ENCODE measurements at places on chromosomes 6 and 20.

GRCh38 chr6:104829183-104829958, 30.3 kb downstream of the HACE1 start:
- DNase-seq, result no peak

DNA sequence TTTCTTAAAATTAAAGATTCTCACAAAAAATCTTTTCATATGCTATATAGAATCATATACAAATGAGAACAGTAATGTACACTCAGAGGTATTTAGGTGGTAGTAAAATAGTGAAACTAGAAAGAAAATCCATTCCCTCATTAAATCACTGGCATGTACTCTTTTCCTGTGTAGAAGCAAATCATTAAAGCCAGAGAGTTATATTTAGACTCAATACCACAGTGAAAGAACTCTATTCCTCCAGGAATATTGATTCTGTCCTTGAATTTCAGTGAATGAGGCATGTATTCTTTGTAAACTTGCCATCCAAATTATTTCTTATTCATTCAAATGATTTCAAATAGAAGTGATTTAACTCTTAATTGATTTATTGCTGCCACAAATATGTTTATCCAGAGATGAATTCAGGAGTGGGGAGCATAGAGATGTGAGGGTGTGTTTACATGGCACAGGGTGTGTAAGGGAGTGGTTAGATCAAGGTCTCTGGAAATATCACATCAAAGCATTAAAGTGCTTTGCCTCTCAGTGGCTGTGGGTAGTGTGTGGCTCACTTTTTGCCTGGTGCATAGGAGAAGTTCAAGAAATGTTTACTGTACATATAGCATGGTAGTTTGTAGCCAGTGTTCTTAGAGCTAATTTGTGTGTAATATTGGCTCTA, 141.2 kb downstream of the FAM83B start:
- DNase-seq, result no peak

DNA sequence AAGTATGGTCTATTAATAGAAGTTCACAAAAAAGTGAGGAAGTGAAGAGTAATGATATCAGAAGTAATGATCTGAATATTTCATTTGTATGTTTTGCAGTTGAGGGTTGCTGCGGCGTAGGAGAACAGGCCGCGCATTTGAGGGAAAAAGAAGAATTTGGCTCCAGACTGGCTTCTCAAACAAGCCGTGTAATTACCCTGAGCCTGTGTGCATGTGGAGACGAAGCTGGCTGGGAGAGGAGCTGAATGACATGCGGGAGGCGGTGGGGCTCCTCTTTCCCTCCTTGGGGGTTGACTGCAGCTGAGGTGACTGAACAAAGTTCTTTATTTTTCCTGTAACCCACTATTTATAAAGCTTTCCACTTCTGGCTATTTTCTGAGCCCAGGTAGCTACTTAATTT, 115.5 kb upstream of the AFDN start:
- peak; percentile 83 for DNase-seq

GRCh38 chr6:43739642-43740091, 30.3 kb upstream of the VEGFA start:
- peak; percentile 62 for DNase-seq

DNA sequence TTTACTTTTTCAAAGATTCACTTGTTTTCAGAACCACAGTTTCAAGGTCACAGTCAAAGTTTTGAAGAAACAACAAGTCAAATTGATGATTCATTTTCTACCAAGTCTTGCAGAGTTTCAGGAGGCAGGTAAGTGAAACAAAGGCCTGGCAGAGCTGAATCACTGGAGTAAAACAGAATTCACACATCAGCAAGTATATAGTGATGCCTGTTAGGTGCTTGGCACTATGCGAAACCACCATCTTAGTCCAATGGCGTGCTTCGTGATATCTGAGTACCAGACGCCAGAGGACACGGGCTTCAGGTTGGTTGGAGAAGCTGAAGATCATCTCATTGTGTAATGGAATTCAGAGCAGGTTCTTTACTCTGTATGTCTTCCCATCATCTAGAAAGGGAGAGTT, 75.9 kb downstream of the RTN4IP1 start:
- DNase-seq, result no peak

DNA sequence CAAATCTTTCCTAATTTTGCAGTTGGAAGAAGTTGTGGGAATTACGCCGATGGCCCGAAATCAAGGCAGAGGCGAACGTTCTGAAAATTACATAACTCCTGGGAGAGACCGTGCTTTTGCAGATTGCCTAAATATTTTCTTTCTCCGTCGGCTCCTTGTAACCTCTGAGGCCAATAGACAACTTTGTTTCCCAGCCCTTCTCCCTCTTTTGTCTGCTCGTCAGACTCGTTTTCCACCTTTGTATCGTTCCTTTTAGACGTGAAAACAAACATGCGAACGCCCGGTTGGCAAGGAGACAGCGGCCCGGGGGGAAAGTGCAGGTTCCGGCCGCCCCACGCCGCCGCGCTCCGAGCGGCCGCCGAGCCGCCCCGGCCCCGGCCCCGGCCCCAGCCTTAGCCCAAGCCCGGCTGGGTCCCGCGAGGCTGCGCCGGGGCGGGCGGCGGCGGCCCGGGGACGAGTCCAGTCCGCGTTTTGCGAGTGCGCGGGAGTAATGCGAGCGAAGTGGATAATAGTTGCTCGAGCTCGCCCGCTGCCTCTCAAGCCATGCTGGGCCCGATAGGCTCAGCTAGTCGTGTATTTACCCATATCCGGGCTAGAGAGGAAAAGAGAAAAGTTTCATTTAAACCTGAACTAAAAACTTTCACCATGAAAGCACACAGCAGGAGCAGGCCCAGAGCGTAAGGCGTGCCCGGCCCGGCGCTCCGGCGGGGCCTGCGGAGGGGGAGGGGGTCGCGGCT, at the start of gene ARID1B:
Gene ARID1B (plus strand): TSS at position 539 of the 737 bp plus-strand sequence. CDS start 303 bp downstream, outside the sequence.
- no peak for DNase-seq

DNA sequence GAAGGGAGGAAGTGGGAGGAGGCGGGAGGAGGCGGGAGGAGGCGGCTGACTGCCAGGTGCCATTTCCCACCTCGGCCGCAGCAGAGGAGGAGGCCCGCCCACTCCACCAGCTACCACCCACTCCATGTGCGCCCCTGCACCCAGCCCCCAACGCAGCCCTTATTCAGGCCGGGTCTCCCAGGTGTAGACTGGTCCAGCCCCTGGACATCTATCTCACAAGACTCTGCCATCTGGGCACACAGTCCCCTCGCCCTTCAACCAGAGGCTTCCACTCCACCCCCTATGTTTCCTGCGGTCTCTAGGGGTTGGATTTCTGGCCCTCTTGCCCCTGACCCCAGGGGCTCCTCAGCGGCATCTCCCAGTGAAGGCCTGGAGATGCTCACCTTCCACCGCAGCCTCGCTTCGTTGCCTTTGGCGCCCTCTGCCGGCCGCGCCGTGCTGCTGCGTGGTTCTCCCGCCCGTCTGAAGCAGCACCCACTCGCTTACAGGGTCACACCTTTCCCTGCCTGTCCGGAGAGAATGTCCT, 32.6 kb upstream of the FAM83D start:
- DNase-seq, result no peak

DNA sequence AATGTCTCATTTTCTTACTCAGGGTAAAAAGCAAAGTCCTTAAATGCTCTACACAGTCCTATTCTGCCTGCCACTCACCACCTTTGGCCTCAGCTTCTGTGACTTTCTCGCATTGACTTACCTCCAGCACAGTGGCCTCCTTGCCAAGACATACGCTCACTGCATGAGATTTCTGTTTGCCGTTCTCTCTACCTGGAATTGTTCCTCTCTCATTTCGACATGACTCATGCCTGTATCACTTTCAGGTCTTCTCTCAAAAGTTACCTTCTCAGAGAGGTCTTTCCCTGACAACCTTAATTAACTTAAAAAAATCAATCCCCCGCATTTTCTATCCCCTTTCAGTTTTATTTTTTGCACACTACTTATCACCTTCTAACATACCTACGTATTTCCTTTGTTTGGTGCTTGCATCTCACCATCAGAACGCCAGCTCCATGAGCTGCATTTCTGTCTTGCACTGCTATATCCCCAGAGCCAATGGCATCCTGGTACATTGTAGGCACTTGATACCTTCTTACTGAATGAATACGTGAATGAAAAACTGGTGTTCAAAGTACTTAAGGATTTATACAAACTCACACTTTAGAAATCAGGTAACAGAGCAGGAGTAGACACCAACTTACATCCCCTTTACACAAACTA, 24.5 kb downstream of the TENT5A start:
- DNase-seq, result no peak

GRCh38 chr20:5784735-5785134, 34.5 kb downstream of the SHLD1 start:
- DNase-seq, result no peak

- DNase-seq, result peak; percentile 83
These were observed 310.8 kb downstream of the QKI start for GRCh38 chr6:163725008-163725941.

DNA sequence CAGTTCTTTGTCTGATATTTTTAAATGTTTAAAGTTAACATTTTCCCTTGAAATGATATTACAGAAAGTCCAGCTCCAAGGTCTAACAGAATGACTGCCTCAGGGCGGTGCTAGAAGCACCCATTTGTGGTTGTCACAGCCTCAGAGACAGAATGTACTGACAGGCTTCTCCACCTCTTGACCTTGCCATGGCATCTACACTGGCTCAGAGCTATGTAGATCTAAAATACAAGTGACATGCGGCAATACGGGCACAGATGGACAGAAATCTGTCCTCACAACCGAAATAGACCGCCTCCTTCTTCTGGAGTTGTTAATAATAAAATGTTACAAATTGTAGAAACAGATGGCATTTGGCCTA, 167.2 kb upstream of the THEMIS start:
- DNase-seq, result no peak

DNA sequence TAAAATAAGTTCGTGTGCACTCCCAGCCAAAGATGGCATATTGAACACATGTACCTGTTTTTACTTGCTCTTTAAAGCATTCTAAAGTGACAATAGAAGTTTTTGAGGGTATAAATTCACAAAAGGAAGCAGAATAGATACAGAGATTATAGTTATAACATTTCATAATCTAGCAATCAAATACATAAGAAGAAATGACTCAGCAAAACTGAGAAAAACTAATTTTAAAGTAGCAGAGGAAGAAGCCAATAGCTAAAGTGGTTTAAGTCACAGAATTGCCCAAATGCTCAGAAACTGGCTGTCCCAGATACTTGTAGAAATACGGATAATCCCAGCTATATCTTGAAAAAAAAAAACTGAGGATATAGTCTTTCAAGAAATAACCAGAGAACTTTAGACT, 49.2 kb upstream of the TBC1D32 start:
- no peak for DNase-seq

- DNase-seq, result no peak
These were observed 272.4 kb downstream of the GMDS start for GRCh38 chr6:1972962-1973361.

DNA sequence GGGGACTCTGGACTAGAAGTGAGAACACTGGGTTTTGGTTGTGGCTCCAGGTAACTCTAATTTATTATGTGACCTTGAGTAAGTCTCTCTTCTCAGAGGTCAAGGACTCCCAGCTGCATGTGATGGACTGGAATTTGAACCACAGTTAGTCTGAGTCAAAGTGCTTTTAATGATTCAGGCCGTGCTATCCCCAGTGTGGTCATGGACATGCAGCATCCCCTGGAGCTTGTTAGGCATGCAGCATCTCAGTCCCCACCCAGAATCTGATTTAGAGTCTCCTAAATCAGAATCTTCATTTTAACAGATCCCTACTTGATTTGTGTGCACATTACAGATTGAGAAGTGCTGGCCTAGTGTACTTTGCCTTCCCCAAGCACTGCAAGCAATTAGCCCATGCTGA, 74.2 kb downstream of the TOX2 start:
- no peak for DNase-seq

DNA sequence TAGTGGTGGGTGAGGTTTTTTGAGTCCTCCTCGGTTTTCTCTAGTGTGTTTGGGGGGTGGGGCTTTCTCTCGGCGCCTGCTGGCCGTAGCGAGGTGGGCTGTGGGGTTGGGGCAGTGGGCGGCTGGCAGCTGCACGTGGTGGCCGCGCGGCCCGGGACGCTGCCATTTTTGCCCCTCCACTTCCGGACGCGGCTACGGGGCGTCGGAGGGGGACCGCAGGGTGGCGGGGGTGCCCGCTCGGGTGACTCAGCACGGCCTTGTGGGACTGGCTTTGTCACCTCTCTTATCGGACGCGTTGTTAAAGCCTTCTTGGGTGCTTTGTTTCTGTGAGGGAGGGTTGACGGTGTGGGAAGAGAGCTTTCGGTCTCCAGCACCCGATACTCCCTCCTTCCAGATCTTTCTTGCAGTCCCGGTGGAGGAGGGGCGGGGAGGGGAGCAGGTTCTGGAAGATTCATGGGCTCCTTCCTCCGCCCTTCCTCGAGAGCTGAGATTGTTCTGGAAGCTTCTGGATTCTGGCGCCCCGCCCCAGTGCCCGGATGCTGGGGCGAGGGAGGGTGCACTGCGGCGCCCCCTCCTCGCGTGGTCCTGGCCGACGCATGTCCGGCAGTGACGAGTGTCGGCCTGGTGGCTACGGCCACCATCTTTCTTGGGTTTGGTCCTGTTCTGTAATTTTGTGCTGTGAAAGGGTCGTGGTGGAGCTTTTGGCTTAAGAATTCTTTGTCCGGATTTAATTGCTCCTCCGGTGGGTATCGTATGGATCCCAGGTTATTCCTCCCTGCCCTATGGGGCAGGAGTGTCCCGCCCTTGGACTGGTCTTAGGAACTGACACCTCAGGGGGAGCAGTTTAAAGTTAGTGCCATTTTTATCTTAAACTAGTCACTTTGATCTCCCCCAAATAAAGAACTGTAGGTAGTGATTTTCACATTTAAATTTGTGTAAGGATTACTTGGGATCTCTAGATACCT, 719 bp downstream of the HSP90AB1 start:
- DNase-seq, result peak; percentile 94

DNA sequence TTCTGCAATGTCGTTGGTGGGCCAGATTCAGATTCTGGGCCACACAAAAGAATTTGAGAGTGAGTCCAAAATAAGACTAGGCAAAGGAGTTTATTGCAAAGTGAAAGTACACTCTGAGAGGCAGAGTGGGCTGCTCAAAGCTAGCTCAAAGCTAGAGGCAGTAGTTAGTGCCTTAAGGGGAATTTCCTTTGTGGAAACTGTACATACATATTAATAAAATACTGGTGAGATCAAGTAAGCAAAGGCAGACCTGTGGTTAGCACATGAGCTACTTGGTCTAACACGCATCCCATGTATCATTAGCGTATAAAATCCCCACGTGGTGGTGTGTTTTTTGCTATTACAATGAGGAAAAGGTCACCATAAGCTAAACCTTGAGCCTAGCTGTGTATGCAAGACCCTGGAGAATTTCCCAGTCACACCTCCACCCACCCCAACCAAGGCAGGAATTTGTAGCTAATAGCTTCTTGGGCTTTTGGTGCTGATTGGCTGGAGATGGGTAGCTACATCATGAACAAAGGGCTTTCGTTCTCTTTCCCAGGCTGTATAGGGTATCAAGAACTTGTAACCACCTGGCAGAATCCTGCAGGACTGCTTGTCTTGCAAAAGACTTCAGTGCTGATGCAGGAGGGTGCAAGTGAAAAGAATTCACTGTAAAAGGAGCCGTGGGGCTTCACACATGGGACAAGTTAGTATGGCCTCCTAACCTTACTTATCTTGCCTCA, 14.7 kb upstream of the TRIM26 start:
- no peak for DNase-seq

- no peak for DNase-seq
These were observed 116.6 kb downstream of the CBLN4 start for GRCh38 chr20:55888685-55889084.

- no peak for DNase-seq
These were observed 16.3 kb downstream of the UNC93A start for GRCh38 chr6:167307342-167307955.

GRCh38 chr6:154606457-154606856, 96.0 kb upstream of the CNKSR3 start:
- no peak for DNase-seq

- no peak for DNase-seq
These were observed 25.5 kb upstream of the OCSTAMP start for GRCh38 chr20:46575937-46576461.

Measured in mesenteric fat pad (tissue), 1 donor.